ENCODE measurements at places on chromosomes 4 and X.
A peak's percentile ranks its signal among the peaks of the same experiment; 100 is the strongest.

GRCh38 chr4:57443308-57443707, 333.1 kb upstream of the IGFBP7 start:
- DNase-seq, result no peak

DNA sequence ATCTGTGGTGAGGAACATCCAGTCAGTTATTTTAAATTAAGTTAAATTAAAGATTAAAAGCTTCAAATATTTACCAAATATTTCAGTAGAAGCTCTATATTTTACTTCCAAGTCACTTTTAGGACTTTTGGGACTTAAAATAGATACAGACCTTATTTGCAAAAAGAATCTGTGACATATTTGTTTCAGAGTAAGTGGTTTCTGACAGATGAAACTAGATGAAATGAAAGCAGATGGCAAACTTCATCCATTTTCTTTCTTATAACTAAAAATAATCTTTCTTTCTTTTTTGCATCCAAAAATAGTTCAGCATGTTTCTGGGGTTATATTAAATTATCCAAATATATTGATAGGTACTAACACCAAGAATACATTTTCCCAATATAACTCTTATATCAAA, 6.6 kb upstream of the UTP3 start:
- no peak for DNase-seq

DNA sequence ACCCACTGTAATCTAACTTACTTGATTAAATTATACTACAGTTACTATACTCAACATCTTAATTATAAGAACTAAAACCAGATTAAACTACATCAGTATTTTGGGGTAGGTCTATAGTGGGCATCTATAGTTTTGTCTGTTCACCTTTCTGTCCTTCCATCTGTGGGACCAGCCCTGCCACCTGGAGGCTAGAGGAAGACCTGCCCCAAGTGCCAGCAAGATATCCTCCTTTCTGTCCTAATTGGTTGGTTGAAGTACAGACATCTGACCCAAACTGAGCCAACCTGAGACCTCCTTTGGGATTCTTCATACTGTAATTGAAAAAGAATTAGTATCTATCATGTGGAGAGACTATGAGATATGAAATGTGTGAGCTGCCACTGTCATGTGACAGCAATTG, 172.2 kb upstream of the TLL1 start:
- DNase-seq, result no peak

DNA sequence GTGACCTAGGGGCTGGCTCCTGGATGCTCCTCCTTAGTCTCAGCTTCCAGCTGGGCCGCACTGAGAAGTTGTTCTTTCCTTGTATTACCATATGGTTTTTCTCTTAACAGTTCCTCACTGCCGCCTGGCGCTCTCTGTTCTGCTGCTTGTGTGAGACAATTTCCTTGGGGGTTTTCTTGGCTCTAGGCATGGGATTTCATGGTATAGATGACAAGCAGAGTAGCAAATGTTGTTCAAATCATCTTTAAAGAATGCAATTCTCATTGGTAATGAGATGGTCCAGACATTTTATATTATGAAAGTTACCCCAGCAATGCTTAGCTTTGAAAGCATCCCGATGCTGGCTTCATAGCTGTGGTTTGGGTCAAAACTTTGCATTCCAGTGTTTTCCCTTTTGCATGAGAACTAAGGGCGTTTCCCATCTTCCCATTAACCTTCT, 37.6 kb downstream of the SEPTIN11 start:
- DNase-seq, result peak; percentile 96

DNA sequence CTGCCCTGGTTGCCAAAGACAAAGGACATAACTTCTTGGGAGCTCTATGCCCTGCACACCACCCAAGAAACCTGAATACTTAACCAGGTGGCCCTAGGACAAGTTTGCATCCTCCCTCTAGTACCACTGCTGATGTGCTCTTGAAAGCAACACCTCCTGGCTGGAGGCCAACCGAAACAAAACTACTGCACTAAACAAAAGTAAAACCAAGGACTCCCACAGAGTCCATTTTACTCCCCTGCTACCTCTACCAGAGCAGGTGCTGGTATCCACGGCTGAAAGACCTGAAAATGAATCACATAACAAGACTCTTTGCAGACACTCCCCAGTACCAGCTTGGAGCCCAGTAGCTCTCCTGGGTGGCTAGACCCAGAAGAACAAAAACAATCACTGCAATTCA, 941.8 kb downstream of the RAPGEF2 start:
- DNase-seq, result no peak

- peak; percentile 22 for DNase-seq
Measured at GRCh38 chr4:54550395-54551171, 107.2 kb upstream of the KIT start.

DNA sequence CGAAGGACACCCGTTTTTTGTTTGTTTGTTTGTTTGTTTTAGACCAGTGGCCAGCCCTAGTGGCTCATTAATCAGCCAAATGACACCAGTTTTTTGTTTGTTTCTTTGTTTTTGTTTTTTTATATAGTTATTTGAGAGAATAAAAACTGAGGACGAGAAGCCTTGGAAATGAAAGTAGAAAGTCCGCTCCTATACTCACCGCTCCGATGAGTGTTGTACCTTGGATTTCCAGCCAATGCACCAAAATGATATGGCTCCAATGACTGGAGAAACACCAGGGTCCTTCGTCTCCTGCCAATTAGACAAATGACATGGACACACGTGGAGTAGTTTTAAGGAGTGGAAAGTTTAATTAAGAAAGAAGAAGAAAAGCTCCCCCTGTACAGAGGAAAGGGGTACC, 87.9 kb downstream of the ZXDA start:
- DNase-seq, result no peak

DNA sequence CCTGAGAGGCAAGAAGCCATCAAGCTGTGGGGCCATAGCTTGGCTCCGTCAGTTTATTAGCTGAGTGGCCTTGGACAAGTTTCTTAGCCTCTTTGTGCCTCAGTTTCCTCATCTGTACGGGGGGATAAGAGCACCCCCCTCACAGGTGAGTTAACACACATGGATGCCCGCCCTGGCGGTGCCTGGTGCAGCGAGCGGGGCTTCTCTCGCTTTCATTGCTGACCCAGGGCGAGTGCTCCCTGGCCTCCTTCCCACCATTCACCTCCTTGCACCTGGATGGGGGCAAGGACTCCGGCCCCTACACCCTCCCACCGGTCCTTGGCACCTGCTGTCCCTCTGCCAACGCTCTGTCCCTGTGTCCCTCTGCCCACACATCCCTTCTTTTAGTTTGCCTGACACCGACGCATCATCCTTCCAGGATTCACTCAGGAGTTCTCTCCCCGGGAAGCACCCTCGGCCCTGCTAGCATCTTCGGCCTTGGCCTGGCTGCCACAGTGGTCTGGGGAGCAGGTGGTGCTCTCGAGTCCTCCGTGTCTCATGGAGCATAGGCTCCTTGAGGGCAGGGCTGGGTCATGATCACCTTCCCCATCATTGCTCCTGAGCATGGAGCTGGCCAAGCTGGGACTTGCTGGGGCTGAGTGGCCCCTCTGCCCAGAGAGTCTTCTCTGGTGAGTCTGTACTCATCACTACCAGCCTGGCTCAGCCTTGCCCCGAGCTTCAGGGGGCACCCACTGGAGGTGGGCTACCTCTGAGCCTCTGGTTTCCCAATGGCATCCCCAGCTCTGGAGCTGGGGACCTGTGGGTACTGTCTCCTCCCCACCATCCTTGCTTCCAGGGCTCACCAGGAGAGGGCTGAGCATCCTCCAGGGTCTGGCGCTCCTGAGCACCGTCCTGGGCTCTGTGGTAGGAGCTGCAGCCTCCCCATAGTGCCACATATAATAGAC, 53.8 kb upstream of the SORCS2 start:
- no peak for DNase-seq

GRCh38 chrX:129798888-129799287, 19.1 kb downstream of the SASH3 start:
- no peak for DNase-seq

DNA sequence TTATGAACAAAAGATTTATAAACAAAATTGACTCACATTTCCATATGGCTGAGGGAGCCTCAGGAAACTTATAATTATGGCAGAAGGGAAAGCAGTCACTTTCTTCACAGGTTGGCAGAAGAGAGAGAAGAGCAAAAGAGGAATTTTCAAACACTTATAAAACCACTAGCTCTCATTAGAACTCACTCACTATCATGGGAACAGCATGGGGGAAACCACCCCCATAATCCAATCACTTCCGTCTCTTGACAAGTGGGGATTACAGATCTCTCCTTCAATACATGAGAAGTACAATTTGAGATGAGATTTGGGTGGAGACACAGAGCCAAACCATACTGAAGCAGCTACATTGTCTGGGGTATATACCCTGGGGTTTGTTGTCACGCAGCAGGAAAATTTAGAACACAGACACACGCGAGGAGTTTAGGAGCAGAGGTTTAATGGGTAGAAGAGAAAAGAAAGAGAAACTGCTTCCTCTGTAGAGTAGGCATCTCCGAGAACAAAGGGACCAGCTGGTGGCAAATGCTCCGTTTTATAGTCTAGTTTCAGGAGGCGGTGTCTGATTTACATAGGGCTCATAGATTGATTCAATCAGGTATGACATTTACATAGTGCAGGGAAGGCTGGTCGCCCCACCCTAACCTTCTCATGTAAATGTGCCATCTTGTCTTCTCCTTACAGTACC, 2277.7 kb upstream of the AGA start:
- no peak for DNase-seq

DNA sequence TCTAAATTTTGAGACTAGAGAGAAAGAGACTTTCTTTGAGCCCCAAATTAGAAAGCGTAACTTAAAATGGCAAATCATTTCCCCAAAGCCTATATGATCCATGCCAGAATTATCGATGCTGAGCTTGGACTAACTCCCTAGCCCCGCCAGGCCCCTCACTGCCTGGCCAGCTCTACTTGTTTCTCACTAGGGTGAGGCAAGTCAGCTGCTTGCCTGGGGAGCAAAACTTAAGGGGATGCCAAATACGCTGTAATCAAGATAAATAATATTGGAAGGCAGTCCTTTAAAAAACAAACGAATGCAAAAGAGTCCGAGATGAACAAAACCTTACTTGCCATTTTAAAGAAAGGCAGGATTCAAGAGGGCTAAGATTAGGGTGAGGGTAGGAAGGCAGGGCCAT, 236.0 kb downstream of the FRMPD4 start:
- DNase-seq, result no peak

DNA sequence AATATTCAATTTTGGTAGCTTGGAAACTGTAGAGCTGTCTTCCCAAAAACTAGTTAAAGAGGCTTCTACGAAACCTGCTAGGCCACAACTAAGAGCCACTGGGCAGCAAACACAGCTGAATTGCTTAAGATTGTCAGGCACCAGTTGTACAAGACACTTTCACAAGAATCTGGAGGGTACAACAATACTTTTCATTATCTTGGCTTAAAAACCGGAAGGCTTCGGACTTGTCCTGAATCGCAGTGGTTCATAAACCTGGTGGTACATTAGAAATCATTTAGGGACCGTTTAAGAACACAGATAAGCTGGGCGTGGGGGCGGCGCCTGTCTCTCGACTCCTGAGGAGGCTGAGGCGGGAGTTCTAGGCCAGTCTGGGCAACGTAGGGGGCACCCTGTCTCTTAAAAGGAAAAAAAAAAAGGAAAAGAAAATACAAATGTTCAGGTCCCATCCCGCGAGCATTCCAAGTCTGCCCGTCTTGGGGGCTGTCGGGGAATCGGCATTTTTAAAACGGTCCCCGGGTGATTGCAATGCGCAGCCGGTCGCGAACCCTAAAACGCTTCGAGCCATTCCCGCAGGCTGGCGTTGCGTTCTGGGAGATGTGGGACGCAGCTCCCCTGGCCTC, 763 bp downstream of the PYURF start:
- DNase-seq, result peak; percentile 23

DNA sequence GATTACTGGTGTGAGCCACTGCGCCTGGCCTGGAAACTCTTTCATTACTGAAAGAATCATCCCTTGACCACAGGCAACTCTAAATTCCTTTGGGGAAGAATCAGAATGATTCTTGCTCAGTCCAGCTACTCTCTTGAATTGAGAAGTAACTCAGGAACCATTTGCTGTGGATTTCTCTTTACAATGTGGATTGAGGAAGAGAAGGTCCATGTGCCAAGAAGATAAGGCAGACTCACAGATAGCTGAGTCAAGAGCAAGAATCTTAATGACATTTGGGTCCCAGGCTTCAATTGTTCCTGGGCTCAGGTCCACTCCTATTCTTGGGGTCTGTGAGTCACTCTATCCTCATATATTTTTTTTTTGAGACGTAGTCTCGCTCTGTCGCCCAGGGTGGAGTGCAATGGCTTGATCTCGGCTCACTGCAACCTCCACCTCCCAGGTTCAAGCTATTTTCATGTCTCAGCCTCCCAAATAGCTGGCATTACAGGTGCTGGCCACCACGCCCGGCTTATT, 6.2 kb upstream of the MGARP start:
- no peak for DNase-seq

GRCh38 chr4:3263053-3263875, 14.3 kb downstream of the MSANTD1 start:
- no peak for DNase-seq

DNA sequence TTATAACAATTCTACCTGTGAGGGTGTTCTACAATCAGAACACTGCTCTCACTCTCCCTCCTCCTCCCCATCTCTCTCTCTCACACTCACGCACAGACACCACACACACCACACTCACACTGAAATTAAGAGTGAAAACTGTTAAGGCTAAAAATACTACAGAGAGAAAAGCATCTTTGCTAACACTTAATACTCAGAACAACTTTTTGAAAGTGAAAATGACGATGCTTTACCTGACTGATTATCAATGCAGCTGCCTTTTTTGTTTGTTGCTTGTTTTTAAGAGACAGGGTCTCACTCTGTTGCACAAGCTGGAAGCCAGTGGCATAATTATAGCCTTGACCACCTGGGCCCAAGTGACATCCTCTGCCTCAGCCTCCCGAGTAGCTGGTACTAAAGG, 222.4 kb downstream of the APBB2 start:
- no peak for DNase-seq
